ENCODE measurements at places on chromosomes 4 and X. TPM values are rescaled to one million over a fixed set of nuclear protein-coding genes. Genes with fewer than 3 reads are reported as not detected.

The DGKK gene
- not detected for total RNA-seq

The PABPC5 gene
- total RNA-seq, result 4.9 TPM

DNA sequence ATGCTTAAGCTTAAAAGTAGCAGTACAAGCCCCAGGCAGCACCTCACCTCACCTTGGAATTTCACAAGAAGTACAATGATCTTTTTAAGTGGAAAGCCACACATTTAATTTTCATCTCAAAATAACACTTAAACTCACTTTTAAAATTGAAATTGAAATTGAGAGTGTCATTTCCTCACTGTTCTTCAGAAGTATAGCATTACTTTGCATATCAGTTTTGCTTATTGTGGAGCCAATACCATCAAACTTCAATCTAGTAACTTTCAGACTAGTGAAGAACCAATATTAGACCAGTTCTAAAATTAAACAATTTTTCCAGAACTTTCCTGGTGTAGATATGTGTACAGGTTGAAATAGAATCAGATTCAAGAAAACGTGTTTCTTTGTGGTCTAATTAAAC, 242.4 kb downstream of the NDST4 start:
- no peak for DNase-seq

DNA sequence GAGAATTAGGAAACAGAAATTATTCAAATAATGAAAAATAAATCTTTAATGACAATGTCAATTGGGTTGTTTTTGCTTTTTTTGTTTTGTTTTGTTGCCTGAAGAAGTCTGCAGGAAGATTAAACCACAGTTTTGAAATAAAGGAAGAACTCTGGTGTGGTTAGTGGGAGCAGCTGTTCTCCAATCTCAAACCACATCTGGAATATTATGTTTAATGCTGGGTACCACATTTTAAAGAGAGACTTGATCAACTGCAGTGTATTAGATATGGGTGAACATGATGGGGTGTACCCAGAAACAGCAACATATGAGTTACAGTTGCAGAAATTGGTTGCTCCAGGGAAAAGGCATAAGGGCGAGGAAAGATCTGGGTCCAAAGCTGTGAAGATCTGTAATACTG, 171.2 kb upstream of the RPL34 start:
- DNase-seq, result no peak

GRCh38 chrX:57453901-57454300, 137.9 kb upstream of the ZXDB start:
- DNase-seq, result no peak

DNA sequence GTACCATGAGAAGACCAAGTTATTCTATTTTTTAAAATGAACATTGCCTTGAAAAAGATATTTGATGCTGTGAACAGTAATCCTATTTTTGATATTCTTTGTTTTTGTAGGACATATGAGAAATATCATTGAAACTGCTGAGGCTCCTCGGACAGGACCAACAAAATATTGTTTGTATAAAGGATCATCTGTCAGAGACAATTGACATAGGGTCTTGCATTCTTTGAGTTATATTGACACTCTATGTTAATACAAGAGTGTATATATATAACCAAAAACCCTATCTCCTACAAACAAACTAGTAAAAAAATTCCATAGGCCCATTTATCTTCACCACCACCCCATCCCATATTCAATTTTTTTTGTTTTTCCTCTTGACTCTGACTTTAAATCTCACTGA, 222.7 kb downstream of the DACH2 start:
- no peak for DNase-seq

DNA sequence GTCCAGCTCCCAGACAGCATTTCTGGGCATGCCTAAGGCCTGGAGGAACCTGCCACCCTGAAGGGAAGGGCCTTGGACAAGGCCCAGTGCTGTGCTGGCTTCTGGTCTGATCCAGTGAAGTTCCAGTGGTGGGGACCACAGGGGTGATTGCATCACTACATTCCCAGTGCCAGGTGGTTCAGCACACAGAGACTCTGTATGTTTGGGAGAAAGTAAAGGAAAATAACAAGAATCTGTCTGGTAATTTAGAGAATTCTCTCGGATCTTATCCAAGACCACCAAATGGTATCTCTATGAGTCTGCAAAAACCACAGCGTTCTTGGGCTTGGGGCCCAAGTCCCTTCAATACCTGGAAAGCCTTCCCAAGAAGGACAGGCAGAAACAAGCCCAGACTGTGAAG, 131.8 kb upstream of the MAD2L1 start:
- DNase-seq, result no peak

Data from skin of body (tissue), 3 donors.